ENCODE measurements at places on chromosomes 13 and 19.

DNA sequence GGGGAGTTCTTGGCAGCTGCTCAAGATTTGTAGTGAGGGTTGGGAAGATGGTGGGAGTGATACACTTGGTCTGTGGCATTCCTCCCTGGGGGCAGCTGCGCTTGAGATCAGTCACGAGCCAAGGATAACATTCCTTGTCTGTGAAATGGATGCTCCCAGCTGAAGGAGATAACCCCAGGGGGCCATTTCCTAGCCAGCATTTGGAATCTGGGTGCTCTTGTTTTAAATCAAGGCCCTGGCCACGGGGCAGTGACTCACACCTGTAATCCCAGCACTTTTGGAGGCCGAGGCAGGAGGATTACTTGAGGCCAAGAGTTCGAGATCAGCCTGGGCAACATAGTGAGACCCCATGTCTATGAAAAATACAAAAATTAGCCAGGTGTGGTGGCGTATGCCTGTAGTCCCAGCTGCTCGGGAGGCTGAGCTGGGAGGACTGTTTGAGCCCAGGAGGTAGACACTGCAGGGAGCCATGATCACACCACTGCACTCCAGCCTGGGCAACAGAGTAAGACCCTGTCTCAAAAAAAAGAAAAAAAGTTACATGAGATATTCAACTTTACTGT lies 4.6 kb downstream of the PKN1 start:
- no peak for DNase-seq

DNA sequence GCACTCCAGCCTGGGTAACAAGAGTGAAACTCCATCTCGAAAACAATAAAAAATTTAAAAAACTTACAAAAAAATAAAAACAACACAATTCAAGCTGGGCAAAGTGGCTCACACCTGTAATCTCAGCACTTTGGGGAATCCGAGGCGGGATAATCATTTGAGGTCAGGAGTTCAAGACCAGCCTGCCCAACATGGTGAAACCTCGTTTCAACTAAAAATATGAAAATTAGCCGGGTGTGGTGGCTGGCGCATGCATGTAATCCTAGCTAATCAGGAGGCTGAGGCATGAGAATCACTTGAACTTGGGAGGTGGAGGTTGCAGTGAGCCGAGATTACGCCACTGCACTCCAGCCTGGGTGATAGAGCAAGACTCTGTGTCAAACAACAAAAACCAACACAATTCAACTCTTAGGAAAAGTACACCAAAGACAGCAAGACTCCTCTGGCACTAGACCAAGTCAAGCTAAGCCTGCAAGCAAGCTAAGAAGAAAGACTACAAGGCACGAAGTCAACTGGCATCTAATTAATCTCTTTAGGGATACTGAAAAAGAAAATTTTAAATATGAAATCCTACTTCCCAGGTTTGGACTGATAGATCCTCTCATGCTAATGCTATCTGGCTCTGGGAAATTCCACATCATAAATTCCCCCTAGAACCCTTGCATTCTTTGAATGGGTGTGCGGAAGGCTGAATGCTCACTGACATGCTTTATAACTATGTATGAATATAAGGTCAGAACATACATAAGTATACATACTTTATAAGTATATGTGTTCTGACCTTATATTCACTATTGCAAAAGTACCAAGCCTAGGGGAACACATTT lies 7.9 kb downstream of the PBX4 start:
- no peak for DNase-seq

DNA sequence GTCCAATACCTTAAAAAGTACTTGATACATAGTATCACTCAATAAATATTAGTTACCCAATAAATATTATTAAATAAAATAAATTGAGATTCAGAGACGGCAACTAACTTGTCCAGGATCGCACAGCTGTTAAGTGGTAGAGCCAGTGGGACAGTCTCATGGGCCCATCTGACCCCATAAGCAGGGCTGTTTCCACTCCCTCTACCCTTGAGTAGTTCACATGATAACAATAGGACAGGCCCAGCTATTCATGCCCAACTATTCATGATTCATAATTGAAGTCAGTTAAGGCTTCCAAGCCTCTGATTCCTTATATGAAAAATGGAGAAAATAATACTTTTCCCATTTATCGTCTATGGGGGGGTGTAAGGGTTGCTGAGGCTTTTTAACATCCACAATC lies 78.2 kb downstream of the C13orf42 start:
- DNase-seq = no peak

GRCh38 chr19:4075373-4075772 lies 8.7 kb upstream of the ZBTB7A start:
- DNase-seq = no peak

DNA sequence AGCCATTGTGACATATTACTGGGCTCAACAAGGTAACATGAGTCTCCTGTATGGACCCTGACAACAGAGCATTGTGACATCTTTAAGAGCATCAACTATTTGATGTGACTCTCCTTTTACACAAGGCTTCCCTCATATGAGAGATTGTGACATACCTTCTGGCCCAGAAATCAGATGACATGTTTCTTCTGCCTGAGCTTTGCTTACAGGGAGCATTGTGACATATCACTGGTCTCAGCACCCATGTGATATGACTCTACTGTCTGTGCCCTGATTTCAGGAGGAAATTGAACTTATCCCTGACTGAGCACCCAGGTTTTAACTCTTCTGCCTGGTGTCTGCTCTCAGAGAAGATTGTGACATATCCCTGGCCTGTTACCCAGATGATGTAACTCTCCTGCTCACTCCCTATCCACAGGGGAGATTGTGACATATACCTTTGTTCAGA lies 15.9 kb upstream of the ZNF681 start:
- no peak for DNase-seq

DNA sequence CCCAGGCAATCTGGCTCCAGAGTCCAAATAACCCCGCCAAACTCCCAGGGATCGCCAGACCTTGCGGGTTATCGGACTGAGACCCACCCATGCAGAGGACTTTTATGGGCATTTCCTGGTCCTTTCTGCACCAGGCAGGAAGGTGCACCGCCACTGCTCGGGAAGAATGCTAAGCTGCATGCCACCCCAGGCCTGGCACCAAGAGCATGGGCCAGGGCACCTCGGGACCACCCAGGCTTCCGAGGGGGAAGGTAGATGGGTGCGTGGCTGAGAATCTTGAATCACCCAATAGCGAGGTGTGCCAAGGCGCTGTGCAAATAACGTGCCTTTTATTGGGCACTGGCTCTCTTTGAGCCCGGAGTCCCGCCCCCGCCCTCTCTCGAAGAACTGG lies 422 bp upstream of the ZNF575 start:
- no peak for DNase-seq

DNA sequence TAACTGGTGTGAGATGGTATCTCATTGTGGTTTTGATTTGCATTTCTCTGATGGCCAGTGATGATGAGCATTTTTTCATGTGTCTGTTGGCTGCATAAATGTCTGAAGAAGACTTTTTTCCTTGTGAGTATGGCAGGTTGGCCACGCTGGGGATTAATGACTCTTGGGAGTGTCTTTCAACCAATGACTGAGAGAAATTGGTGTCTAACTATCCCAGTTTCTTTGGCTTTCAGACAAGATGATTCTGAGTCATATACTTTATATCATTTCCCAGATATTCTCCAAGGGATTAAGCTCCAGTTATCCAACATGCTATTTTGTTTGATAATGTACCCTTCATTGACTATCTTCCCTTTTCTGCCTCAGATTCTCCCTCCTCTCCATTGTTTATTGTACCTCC lies 35.5 kb upstream of the CSNK1A1L start:
- DNase-seq = no peak

- no peak for DNase-seq
Measured at GRCh38 chr13:109968876-109969577, 182.6 kb upstream of the IRS2 start.

GRCh38 chr13:44054525-44054924 lies 174.8 kb downstream of the LACC1 start:
- no peak for DNase-seq

DNA sequence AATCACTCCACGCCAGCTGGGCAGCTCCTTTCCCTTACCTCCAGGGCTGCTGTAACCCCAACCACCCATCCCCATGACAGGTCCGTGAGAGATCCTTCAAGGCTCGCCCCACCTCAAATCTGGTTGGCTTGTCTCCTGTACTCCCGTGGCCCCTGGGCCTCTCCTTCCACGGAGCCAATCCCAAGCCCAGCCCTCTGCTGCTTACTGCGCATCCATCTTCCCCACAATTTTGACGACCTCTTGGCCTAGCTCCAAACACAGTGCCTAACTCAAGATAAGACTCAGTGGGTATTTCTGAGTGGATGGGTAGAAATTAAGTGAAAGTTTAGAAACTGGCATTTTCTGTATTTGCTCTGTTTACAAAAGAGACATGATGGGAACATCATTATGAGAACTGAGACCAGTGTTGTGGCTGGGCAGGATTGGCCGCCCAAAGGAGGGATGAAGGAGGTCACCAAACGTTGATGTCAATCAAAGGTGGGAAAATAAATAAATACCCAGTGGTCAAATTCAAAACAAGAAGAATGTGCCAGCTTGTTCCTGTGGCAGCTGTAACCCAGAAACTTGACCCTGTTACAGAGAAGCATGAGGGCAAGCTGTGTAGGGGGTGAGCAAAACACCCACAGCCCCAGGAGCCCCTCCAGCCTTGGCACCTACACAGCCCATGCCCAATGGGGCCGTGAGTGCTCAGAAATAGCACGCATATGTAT lies 162.2 kb downstream of the ABCC4 start:
- no peak for DNase-seq
